ENCODE measurements at places on chromosomes 3 and 15. TPM values are rescaled to one million over a fixed set of nuclear protein-coding genes. Genes with fewer than 3 reads are reported as not detected.

CAMK2N2 gene
- not detected for total RNA-seq

ARIH1 gene
- total RNA-seq = 27.9 TPM

CORO2B gene
- 15.7 TPM for total RNA-seq

AGTR1 gene
- total RNA-seq = 1.5 TPM

DNA sequence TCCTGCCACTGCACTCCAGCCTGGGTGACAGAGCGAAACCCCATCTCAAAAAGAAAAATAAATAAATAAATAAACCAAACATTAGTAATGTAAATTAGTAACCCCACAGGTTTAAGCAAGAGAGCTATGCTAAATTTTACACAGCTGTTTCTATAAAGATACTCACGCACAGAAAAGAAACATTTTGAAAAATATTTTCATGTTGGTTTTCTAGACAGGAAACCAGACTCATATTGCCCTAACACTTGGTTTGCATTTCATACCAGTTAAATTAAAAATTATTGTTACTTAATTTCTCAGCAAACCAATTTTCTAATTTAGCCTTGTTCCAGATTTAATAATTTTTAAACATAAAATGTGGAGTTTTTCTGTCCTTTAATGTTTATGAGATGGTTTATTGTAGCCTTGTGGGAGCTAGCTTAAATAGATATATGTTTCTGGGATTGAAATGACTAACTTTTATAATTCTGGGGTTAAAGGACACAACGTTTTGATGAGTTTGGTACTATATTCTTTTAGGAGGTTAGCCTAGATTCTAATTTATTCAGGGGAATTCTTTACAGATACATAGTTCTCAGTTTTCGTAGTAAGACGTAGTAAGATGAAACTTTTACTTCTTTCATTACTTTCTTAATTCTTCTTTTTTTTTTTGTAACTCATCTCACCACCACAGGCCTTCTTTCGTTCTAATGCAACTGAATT, 42.6 kb upstream of the SLC4A7 start:
- no peak for DNase-seq
- no peaks in the 10 kb centered on the region for H3K27me3 ChIP-seq
- H3K4me3 ChIP-seq = no peak overlapping the region
- H3K36me3 ChIP-seq = no peaks in the 10 kb centered on the region
- H3K4me1 ChIP-seq = peaks cover 21% of the 10 kb centered on the region

DNA sequence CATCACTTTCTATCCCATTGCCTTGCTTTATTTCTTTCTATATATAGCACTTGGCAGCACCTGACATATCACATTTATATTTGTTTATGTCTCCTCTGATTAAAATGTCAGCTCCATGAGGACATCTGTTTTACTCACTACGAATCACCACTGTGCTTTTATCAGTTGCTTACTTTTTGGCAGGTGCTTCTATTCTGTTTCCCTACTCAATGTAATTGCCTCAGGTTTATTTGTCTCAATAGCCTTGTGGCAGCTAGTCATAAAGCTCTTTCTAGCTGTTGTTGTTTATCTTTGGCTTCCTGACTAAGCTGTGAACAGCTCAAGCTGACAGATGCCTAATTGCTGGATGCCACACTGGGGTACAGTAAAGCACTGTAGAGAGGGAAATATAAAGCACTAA, 85.5 kb downstream of the VPS13C start:
- no peak overlapping the region for H3K27ac ChIP-seq
- peaks cover 2% of the 10 kb centered on the region for H3K36me3 ChIP-seq
- no peaks in the 10 kb centered on the region for H3K27me3 ChIP-seq

GRCh38 chr3:42562047-42562907, 19.5 kb downstream of the SEC22C start:
- H3K36me3 ChIP-seq = peaks cover 4% of the 10 kb centered on the region
- DNase-seq = peak; percentile 17
- H3K27ac ChIP-seq = no peak overlapping the region
- no peaks in the 10 kb centered on the region for H3K4me1 ChIP-seq
- H3K4me3 ChIP-seq = no peak overlapping the region

DNA sequence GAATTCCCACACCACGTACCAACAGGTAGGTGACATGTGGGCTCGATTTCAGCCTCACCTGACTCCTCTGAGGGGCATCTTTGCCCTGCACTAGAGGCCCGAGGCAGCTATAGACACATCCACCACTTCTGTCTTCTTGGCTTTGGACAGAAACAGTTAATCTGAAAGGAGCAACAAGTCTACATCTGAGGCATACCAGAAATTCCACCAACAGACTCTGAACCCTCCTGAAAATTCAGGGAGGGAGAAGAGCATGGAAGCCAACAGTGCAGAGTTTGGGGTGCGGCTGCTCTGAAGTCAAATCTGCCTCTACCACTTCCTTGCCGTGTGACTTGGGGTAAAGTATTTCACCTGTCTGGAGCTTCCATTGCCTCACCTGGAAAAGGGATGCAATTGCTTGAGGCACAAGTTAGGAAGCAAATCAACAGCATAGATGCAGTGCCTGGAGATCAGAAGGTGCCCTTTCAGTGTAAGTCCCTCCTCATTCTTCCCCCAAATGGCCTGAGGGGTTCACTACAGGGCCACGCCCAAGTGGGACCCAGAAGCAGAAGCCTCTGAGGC, 119.8 kb downstream of the SHQ1 start:
- H3K4me1 ChIP-seq = no peaks in the 10 kb centered on the region
- no peak for DNase-seq
- no peak overlapping the region for H3K27ac ChIP-seq
- H3K36me3 ChIP-seq = no peaks in the 10 kb centered on the region
- H3K27me3 ChIP-seq = no peaks in the 10 kb centered on the region

- no peaks in the 10 kb centered on the region for H3K27me3 ChIP-seq
- H3K27ac ChIP-seq = no peak overlapping the region
- no peak overlapping the region for H3K4me3 ChIP-seq
Observed at GRCh38 chr15:23497710-23498111, 50.7 kb upstream of the GOLGA6L2 start.

DNA sequence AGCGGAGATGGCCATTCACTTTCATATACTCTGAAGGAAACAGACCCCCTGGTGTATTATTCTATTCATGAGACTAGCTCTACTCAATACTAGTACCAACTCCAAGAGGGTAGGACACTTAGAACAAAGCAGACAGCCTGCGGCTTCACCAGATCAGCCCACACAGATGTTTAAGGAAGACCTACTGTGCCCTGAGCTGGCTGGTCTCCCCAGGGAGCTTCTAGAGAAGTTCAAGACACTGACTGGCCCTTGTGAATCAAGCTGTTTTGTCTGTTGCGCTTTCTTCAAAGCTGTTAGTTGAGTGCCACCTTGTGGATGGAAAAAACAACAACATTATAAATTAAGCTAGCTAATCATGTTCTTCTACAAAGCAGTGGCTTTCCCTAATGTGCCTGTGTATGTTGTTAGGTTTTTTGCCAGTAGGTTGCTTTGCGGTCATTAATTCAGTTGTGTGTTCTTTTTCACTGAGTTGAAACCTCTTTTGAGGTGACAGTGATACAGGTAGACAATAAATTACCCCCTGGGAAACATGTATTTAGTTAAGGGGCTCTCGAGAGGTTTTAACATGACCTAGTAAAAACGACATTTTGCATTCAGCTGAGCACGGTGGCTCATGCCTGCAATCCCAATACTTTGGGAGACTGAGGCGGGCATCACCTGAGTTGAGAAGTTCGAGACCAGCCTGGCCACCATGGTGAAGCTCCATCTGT, 64.2 kb upstream of the MYZAP start:
- peak; percentile 82 for DNase-seq
- no peaks in the 10 kb centered on the region for H3K4me1 ChIP-seq
- H3K27ac ChIP-seq = no peak overlapping the region
- H3K36me3 ChIP-seq = no peaks in the 10 kb centered on the region

IL17RD gene
- 2.1 TPM for total RNA-seq

ARPP21 gene
- not detected for total RNA-seq

- no peak overlapping the region for H3K27ac ChIP-seq
- no peak overlapping the region for H3K4me3 ChIP-seq
- H3K36me3 ChIP-seq = no peaks in the 10 kb centered on the region
Observed at GRCh38 chr15:96796841-96797240, 466.3 kb downstream of the NR2F2 start.

DNA sequence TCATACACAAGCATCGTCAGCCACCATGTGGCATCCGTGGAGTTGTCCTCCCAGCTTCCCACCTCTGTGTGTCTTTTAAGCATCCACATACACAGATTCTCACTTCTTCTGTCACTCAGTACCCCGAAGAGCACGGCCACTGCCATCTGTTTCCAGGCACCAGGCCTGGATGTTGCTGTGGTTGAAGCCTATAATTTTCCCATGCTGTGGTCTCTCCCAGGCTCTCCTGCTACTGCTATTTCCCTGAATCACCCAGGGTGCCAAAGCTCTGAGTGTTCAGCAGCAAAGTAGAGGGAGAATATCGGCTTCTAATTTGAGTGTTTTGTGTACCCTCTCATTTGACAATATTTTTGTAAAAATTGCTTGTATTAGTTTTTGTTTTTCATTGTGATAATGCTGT, 265.7 kb downstream of the DIPK2A start:
- no peak overlapping the region for H3K27ac ChIP-seq
- H3K36me3 ChIP-seq = no peaks in the 10 kb centered on the region
- no peak overlapping the region for H3K4me3 ChIP-seq
- no peak for DNase-seq
- H3K27me3 ChIP-seq = no peaks in the 10 kb centered on the region

GRCh38 chr3:48271763-48272498, 31.0 kb downstream of the ZNF589 start:
- DNase-seq = no peak
- no peaks in the 10 kb centered on the region for H3K36me3 ChIP-seq
- H3K4me1 ChIP-seq = no peaks in the 10 kb centered on the region
- no peaks in the 10 kb centered on the region for H3K27me3 ChIP-seq

GRCh38 chr3:16522834-16523233, 9.3 kb upstream of the RFTN1 start:
- H3K27me3 ChIP-seq = peaks cover 5% of the 10 kb centered on the region
- DNase-seq = no peak
- no peak overlapping the region for H3K4me3 ChIP-seq
- H3K27ac ChIP-seq = no peak overlapping the region

GRCh38 chr3:47362701-47363100, 18.1 kb upstream of the PTPN23 start:
- H3K36me3 ChIP-seq = no peaks in the 10 kb centered on the region
- no peak overlapping the region for H3K4me3 ChIP-seq
- H3K27ac ChIP-seq = no peak overlapping the region
- no peak for DNase-seq
- H3K4me1 ChIP-seq = peaks cover 3% of the 10 kb centered on the region
- H3K27me3 ChIP-seq = no peaks in the 10 kb centered on the region

DNA sequence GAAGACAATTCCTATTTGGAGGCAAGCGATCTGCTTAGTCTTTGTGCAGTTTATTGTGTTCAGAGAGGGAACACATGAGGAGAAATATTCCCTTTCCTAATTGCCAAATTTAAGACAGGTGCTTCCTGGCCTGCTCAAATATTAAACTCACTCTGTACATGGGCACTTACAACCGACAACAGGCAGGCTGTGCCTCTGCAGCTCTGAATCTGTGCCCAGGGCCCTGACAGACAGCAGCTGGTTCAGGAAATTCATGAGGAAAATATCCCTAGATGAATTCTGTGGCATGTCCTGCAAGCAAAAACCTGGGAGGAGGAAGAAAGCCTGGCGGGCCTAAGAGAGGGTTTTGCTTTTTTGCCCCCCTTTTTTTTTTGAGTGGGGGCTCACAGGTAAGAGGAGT, 169.3 kb upstream of the TRIM42 start:
- no peak overlapping the region for H3K4me3 ChIP-seq
- no peak overlapping the region for H3K27ac ChIP-seq
- DNase-seq = no peak

DNA sequence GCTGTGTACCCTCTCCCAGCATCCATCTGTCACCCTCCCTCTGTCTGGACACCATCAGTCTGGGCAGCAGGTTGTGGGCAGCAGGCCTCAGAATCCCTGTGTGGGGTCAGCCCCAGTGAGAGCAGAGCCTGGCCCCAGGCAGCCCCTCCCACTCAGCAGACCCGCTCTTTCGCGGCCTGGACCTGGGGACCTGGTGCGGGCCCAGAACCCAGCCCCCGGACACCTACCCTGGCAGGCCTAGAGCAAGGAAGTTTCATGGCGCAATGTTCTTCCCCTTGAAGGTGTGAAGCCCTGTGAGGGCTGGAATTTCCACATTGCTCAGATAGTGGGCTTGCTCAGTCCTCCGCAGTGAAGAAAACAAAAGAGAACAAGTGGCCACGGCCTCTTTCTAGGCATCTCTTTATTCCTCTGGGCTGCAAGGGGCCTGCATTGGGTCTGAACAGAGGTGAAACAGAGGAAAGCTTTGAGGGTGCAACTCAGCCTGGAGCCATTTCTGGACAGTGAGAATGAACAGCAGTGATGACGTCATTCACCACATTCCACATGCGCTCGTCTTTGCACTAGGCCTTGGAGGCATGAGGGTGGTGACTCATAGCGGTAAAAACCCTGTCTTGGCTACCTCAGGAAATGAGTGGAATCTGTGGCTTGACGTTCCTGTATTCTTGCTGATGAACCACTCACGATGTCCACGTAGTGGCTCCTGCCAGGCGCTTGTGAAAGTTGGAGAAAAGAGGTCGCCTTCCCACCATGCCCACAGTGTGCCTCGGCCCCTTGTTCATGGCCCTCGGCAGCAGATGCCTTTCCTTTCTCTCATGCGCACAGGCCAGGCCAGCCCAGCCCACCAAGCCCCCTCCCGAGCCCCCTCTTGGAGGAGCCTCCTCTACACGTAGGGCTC, 66.1 kb downstream of the SLC30A4 start:
- peak; percentile 99 for DNase-seq
- H3K36me3 ChIP-seq = no peaks in the 10 kb centered on the region
- H3K27me3 ChIP-seq = no peaks in the 10 kb centered on the region
- H3K4me1 ChIP-seq = peaks cover 20% of the 10 kb centered on the region
- H3K27ac ChIP-seq = peak overlapping the region; percentile 83

GRCh38 chr3:49028673-49029562, at the start of gene IMPDH2:
Gene IMPDH2 (minus strand): TSS chr3:49029398. CDS start chr3:49029350, 48 bp downstream.
- peak; percentile 88 for DNase-seq
- H3K27me3 ChIP-seq = no peaks in the 10 kb centered on the region

DNA sequence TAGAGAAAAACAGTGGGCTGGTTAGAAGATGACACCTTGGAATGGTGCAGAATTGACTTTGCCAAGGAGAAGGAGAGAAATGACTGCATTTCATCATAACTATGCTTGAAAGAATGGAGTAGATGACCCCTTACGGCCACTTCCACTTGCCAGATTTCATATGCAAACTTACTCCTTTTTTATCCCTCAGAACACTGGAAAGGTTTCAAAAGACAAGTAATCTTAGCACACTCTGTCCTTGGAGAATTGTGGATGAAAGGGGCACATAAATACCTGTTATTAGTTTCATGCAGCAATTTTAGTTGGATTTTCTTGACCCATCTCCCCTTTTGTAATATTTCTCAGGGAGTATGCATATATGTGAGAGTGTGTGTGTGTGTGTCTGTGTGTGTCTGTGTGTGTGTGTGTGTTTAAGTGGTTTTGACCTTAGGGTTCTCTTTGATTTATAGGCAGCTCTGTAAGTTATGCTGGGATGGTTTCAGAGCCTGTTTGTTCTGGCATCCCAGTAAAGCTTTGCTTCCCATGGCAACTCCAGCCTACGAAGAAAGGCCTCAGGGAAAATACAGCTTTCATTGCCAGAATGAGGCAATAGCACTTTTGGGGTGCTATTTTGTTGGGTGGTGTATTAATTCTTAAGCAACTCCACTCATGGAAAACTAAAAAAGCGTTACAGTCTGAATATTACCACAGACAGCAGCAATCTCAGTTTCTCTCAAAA, 122.2 kb upstream of the TP63 start:
- no peak for DNase-seq
- no peaks in the 10 kb centered on the region for H3K36me3 ChIP-seq
- no peak overlapping the region for H3K27ac ChIP-seq

GRCh38 chr3:192275741-192276355, 451.5 kb downstream of the FGF12 start:
- H3K4me1 ChIP-seq = no peaks in the 10 kb centered on the region
- H3K4me3 ChIP-seq = no peak overlapping the region
- H3K36me3 ChIP-seq = no peaks in the 10 kb centered on the region

- no peaks in the 10 kb centered on the region for H3K36me3 ChIP-seq
- no peaks in the 10 kb centered on the region for H3K27me3 ChIP-seq
- H3K4me1 ChIP-seq = no peaks in the 10 kb centered on the region
- no peak overlapping the region for H3K4me3 ChIP-seq
Observed at GRCh38 chr3:101179637-101180036, 140.7 kb downstream of the IMPG2 start.

Data from fibroblast of lung (primary cell).